Bone marrow (tissue), 2 donors: ENCODE measurements at places on chromosomes 6 and 20.

GRCh38 chr6:72733045-72733444 lies 111.2 kb downstream of the KCNQ5 start:
- DNase-seq = no peak

DNA sequence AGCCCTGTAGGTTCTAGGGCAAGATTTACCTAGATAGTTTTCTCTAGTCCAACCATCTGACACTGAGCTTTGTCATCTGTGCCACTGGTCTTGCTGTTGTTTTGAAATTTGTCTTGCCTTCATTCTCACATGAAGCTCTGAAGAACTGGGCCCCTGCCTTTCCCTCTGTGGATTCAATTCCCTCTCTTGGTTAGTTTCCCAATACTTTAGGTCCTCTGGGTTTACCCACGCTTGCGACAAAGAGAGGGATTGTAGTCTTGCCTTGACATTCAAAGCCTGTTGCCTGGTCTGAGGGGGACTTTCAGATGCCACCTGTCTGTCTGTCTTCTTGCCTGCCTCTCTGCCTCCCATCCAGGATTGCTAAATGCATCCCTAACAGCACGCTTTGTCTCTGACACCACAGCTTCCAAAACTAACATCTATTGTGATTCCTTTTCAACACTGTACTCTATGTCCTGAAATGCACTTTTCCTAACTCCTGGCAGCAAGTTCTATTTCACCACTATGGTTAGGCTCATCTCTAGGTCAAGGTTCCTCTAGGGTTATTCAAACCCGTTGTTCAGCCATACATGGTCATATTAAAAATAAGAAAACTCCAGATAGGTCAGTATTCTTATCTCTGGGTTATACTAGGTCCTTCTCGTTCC lies 25.5 kb upstream of the MANEA start:
- no peak for DNase-seq

GRCh38 chr6:168147205-168147738 lies 68.3 kb upstream of the FRMD1 start:
- no peak for DNase-seq

DNA sequence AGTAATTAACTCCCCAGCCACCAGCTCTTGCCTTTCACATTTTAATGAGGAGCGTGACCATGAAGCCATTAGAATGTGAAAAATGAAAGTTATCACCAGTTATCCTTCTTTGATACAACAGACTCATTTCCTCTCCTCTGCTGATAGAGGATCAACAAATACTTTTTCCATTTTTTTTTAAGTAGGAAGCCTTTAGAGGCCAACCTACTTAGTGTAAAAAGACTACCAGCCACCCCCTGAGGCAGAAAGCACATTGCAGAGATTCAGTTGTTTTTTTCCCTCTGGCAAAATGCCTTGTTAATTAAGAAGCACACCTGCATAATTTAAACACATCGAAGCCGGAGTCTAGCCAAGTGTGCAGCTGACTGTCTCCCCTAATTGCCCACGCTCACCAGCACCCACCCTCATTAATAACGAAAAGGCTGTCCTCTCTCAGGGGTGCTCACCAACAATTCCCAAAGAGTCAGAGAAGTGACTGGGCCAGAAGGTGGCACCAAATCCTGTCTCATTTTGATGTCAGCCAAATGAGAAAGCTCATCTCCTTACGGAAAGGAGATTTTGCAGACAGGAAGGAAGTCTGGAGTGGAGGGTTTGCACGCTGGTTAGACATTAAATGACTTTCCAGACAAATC lies 60.9 kb upstream of the MC3R start:
- DNase-seq = no peak

DNA sequence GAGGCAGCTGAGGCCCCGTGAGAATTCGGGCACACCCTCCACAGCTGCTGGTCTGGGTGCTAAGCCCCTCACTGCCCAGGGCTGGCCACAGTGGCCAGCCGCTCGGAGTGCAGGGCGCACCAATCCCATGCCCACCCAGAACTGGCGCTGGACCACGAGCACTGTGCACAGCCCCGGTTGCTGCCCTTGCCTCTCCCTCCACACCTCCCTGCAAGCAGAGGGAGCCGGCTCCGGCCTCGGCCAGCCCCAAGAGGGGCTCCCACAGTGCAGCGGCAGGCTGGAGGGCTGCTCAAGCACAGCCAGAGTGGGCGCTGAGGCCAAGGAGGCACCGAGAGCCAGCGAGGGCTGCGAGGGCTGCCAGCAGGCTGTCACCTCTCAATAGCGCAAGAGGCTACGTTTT lies 35.0 kb downstream of the CGA start:
- DNase-seq = no peak

DNA sequence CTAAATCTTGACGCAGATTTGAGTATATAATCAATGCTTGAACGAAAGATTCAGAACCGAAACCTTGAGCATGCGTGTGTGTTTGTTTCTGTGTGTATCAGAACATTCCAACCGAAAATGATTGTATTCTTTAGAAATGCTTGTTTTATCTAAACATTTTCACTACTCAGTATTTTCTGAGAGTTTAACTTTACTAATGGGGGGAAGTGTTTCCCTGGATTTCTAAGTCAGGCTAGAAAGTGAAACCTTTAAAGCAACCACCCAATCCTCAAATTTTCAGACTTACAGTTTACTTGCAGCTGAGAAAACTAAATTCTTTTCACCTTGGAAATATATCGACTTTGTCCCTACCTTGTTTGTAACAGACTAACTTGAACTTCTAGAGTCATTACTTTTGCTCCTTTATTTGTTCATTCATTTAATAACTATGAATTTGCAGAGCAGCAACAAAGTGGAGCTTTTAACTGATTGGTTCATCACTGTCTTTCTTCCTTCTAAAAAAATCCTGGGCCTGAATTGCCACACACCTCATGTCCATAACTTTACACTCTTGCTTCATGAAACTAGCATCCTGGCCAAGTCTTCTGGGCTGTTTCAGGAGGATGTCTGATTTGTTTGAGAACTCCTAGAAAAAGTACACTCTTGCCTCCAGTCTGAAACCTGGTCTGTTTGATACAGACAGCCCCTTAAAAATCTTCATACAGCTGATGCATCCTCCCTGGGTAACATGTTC lies 77.8 kb upstream of the XRN2 start:
- no peak for DNase-seq

- DNase-seq = no peak
Observed at GRCh38 chr6:139313784-139314545, 22.2 kb upstream of the TXLNB start.

GRCh38 chr6:17998003-17998402 lies 10.6 kb upstream of the KIF13A start:
- no peak for DNase-seq

- DNase-seq = no peak
Observed at GRCh38 chr6:125836466-125836865, 45.7 kb downstream of the NCOA7 start.

DNA sequence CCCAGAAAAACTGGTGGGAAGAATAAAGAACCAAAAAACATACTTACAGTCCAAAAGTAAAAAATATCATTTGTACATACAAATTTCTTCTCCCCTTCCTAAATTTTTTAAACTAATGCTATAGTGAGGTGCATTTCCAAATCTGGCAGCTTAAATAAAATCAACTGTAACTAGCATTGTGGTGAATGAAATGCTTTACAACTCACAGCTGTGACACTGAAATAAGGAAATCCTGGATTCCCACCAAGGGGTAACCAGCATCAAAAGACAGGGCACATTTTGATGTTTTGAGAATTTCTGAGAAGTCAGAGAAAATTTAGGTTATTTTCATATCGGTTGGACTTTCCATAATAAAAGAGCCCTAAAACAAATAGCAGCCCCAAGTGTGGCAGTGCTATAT lies 27.3 kb downstream of the BACH2 start:
- DNase-seq = no peak

GRCh38 chr20:45080867-45081624 lies 19.9 kb downstream of the KCNS1 start:
- DNase-seq = no peak

GRCh38 chr6:109164331-109164730 lies 69.0 kb downstream of the CEP57L1 start:
- DNase-seq = no peak

- DNase-seq = no peak
Observed at GRCh38 chr6:52820198-52820597, 16.6 kb upstream of the GSTA1 start.

GRCh38 chr6:13014504-13015378 lies 298.2 kb downstream of the PHACTR1 start:
- no peak for DNase-seq

DNA sequence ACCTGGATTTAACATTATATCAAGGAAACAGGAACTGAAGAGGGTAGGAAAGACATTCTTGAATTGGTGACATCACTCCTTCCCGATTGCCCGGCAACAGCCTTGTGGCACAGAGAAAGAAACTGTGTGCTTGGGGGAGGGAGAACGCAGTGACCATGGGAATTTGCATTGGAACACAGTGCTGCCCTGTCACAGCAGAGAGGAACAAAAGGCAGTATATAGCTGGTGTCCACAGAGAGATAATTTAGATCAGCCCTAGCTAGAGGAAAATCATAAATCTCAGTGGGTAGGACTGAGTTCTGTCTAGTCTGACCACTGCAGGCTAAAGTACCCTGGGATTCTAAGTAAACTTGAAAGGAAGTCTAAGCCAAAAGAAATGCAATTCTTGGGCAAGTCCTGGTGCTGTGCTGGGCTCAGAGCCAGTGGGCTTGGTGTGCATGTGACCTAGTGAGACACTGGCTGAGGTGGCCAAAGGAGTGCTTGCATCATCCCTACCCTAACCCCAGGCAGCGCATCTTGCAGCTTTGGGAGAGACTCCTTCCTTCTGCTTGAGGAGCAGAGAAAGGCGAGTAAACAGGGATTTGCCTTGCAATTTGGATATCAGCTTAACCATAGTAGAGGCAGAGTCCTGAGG lies 697.6 kb downstream of the HACE1 start:
- DNase-seq = no peak

- DNase-seq = no peak
Observed at GRCh38 chr6:157326979-157327378, 3.7 kb upstream of the TMEM242 start.

GRCh38 chr6:127581576-127581975 lies 4.6 kb downstream of the C6orf58 start:
- no peak for DNase-seq

DNA sequence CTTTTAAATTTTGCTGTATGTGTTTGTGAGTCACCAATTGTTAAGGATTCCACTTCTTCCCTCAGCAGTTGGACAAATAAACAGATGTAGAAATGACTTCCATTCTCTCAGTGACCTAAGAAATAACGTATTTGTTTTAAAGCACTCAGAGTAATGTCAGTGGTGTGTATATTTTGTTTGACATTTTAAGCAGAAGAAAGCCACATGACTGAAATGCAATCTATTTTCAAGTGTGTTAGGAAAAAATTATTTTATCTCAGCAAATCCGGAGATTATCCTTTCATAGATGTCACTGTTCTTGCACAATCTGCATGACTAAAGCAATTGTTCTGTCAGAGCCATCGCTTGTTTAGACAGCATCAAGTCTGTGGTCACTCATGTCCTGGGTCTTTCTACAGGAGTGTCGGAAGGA lies 77.1 kb downstream of the JAG1 start:
- DNase-seq = no peak

GRCh38 chr6:169289619-169290339 lies 36.1 kb upstream of the THBS2 start:
- DNase-seq = no peak

DNA sequence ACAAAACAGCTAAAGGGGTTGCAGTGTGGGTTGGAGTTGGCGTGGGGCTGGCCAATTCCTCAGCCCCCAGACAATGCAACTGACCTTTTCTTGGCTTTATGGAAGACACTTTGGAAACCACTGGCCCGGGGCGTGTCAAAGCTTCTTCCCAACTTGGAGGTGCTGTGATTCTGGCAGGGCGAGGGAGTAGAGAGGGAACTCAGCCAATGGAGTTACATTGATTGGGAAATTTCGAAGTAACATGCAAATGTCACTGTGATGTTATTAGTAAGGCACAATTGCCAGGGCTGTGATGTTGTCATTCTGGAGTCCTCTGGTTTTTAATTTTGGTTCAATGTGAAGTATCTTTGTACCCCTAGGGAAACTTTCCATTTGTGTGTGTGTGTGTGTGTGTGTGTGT lies 41.5 kb upstream of the EPB41L1 start:
- no peak for DNase-seq

GRCh38 chr6:75233092-75233615 lies 10.4 kb downstream of the COX7A2 start:
- no peak for DNase-seq

DNA sequence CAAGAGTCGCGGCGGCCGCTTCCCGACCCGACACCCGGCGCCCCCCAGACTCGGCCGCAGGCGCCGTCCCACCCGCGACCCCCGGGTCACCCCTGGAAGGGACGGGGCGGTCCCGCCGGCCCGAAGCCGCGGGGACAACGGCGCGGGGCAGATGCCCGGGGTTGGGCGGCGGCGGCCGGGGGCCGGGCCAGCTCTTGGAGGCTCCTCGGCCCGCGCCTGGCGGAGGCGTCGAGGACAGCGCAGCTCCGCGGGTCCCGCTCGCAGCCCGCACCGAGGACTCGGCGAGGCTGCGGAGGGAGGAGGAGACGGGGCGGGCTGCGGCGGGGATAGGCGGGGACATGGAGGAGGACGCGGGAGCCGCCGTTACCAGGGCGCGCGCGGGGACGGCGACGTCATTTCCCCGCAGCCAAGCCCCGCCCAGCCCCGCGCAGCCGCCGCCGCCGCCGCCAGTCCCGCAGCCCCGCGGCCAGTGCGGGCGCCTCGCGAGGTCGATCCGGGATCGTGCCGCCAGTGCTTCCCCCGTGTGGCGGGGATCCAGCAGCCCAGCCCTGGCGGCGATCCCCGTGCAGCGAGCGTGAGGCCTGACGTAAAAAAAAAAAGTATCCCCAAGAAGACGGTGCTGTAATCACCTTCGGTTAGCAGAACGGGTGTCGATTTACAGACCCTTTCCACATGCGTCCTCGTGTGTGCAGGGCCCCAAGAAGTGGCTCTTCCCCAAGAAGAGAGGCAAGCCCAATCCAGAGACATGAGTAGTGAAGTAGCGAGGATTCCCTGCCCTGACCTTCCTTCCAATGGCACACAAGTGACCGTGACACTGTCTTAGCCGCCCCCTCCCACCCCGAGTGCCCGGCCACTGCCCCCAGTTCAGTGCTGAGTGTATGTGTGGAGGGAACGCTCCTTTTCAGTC lies at the start of gene FAM184A:
FAM184A (minus strand) TSS at position 289 of the 907 bp plus-strand sequence. CDS start 365 bp downstream, outside the sequence.
- DNase-seq = no peak

DNA sequence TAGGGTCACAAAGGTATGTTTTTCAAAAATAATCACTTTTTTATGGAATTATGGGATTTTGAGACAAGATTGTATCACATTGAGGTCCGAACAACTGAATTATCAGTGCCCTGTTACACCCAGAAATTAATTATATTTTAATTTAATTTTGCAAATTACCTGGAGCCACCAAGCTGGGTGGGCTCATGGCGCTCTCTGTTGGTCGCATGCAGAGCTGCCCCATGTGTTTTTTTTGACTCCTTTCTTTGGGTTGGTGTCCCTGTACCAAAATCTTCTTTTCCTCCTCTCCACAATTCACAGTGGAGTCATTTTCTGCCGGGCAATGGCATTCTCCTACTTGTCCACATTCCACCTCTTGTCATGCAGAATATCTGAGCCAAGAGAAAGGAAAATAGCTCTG lies 38.9 kb upstream of the FRMD1 start:
- DNase-seq = no peak

- DNase-seq = no peak
Observed at GRCh38 chr20:19626896-19627295, 131.2 kb upstream of the RIN2 start.
